ENCODE measurements at places on chromosomes 13 and 19.

DNA sequence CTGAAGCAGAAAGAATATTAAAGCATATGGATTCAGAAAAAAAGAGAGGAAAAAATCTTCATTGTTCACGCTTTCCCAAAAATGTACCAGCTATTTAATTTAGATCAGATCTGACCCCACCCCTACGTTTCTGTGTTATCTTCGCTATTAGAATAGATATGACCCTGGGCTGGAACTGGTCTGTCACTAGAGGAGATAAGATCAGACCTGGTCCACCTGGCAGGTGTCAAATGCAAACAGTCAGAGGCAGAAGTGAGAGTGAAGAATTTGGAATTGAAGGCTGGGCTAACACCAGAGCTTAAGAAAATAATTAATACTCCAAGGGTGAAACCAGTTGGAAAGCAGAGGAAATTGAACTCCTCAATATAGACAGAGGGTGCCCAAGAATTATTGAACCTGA, 30.0 kb upstream of the MBNL2 start:
- DNase-seq, result no peak

GRCh38 chr13:40961826-40962225, 57.3 kb downstream of the ELF1 start:
- DNase-seq, result no peak

- no peak for DNase-seq
Observed at GRCh38 chr13:43979492-43979891, 99.8 kb downstream of the LACC1 start.

- no peak for DNase-seq
Observed at GRCh38 chr13:97471711-97472110, 37.7 kb downstream of the RAP2A start.

- peak; percentile 8 for DNase-seq
Observed at GRCh38 chr19:56091751-56092546, 29.1 kb downstream of the ZNF787 start.
